Caki2 (cell line): ENCODE measurements at places on chromosomes 7 and 10.

DNA sequence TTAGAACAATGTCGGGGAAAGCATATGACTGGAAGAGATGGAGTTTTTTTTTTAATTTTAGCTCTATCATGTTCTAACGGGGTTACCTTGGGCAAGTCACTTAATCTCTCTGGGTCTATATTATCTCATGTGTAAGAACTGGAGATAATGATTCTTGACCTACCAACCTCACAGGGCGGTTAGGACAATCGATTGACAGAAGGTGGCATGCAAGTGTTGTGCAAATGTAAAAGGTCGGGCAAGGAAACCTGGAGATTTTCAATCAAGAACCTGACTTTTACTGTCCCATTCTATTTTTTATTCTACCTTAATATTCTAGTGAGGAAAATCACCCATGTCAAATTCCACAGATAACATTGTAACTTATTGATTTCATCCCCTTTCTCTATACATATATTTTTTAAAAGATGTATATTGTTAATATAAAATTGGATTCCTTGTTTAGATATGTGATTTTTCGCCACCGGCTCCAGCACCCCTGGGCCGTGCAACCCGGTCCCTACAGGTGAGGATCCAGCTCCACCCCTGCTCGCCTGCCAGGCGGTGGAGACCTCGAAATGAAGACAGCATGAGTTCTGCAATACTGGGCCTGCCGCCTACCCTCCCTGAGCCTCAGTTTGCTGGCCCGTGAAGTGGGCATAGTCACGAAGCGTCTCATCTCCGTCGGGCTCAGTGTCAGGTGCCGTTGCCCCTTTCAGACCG lies 497.6 kb upstream of the PHF14 start:
- DNase-seq = no peak

DNA sequence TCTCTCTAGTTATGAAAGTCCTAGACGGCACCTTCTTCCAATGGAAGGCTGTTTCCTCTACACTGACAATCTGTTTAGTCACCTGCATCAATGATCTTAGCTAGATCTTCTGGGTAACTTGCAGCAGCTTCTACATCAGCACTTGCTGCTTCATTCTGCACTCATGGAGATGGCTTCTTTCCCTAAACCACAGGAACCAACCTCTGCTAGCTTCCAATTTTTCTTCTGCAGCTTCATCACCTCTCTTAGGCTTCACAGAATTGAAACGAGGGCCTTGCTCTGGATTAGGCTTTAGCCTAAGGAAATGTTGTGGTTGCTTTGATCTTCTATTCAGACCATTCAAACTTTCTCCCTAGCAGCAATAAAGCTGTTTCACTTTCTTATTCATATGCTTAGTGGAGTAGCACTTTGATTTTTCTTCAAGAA lies 24.6 kb downstream of the NAMPT start:
- DNase-seq = no peak

GRCh38 chr10:62069452-62070178 lies 168.1 kb downstream of the ARID5B start:
- DNase-seq = no peak

DNA sequence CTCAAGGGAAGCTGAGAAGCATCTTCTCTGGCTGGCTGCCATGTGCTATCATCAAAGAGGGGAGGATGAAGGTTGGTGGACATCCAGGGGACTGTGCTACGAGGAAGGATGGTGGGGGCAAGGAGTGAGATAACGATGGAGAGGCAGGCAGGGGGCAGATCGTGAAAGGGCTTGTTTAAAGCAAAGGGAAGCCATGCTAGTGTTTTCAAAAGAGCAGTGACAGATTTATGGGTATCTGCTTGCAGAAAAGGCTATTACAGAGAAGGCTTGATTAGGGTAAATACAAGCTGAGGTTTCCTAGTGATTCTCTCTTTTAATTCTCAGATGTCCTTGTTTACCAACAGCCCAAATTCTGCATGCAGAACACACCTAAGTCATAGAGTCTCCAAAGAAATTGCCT lies 88.9 kb upstream of the MKX start:
- DNase-seq = no peak

DNA sequence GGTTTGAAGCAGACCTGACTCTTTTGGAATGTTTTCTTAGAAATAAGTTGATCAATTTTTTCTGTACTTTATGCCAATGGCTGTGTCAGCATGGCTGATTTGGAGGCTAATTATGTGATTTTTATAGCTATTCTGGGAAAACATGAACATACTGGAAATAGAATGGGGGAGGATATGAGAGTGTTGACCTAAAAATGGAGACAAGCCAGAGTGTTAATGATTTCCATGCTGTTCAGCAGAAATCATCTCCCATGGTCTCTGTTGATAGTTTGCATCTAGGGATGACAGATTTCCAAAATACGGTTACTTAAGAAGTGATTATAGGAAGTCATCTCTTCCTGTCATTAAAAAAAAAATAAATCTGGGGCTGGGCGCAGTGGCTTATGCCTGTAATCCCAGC lies 32.7 kb upstream of the DMTF1 start:
- DNase-seq = no peak

DNA sequence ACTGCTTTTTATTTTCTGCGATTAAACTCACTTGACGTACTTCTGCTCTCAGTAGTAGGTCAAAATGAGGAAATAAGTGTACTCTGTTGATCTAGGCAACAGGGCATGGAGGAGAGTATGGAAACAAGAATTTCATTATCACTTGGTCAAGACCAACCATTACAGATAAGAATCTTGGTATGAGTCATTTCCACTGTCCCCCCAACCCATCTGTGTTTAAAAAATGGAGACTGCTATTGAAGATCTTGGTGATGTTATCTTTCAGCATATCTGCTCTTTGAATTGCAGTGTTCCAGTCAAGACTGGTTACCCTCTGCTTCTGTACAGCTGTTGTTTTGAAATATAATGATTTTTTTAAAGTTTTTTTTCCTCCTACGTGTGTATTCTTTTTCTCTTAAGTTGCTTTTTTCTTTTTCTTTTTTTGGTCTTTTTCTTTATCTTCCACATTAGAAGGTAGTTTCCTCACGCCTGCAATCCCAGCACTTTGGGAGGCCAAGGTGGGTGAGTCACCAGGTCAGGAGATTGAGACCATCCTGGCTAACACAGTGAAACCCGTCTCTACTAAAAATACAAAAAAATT lies 11.7 kb downstream of the STAM start:
- DNase-seq = peak; percentile 88

DNA sequence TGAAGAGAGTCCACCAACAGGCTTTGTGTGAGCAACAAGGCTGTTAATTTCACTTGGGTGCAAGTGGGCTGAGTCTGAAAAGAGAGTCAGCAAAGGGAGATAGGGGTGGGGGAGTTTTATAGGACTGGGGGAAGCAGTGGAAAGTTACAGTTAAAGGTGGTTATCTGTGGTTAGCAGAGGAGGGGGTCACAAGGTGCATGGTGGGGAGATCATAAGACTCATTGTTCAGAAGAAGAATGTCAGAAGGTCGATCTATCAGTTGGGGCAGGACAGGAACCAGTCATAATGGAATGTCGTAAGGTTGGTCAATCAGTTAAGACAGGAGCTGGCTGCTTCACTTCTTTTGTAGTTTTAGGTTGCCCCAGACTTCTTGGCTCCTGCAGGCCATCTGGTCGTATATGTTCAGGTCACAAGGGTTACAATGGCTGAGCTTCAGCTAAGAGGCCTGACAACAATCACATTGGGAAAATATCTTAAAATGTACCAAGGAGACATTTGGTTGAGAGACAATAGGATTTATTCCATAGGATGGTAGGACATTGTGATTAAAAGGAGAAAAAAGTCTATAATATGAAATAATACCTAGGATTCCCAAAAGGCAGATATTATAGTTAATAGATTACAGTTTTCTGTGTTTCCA lies 356.4 kb downstream of the ANKRD7 start:
- no peak for DNase-seq

- peak; percentile 54 for DNase-seq
These were observed 569 bp downstream of the CAV1 start for GRCh38 chr7:116525298-116525912.

DNA sequence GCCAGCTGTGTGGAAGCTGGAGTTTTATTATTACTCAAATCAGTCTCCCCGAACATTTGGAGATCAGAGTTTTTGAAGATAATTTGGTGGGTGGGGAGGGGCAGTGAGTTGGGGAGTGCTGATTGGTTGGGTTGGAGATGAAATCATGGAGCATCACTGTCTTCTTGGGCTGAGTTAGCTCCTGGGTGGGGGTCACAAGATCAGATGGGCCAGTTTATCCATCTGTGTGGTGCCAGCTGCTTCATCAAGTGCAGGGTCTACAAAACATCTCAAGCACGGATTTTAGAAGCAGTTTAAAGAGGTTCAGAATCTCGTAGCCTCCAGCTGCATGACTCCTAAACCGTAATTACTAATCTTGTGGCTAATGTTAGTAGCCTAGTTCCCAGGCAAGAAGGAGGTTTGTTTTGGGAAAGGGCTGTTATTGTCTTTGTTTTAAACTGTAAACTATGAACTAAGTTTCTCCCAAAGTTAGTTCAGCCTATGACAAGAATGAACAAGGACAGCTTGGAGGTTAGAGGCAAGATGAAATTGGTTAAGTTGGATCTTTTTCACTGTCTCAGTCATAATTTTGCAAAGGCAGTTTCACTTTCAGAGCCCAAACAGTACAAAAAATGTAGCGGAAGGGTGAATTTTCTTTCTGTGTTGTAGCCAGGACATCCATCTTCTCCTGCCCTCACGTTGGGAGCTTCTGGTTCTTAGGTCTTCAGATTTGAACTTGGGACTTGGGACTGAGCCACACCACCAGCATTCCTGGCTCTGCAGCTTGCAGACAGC lies 43.1 kb downstream of the KLF6 start:
- no peak for DNase-seq

GRCh38 chr7:28703037-28703765 lies 254.9 kb downstream of the TRIL start:
- DNase-seq = no peak

- DNase-seq = no peak
These were observed 303.0 kb downstream of the PRKG1 start for GRCh38 chr10:51377070-51377931.

- no peak for DNase-seq
These were observed 33.3 kb downstream of the ITPRIP start for GRCh38 chr10:104304927-104305326.

DNA sequence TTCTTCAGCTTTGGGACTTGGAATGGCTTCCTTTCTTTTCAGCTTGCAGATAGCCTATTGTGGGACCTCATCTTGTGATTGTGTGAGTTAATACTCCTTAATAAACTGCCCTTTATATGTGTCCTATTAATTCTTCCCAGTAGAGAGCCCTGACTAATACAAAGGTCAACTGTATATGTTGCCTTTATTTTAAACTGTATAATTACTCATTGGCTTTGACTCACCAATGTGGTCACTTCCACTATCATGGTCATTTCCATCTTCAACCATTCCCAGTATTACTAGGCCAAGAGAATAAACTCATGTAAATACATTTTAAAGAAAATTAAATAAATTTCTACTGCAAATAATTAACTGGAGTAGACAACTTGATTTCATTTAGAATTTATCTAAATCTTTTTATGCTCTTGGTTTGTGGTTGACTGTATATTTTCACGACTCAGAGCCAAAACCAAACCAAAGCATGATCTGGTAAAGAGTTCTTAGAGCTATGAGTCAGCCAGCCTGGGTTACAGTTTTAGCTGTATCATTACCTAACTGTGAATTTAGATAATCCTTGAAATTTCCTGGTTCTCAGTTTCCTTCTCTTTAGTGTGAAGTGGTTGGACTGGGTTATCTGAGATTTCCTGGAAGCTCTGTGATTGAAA lies 188.4 kb downstream of the PPP1R3A start:
- peak; percentile 56 for DNase-seq

GRCh38 chr10:88676283-88677060 lies 12.2 kb downstream of the LIPF start:
- DNase-seq = no peak

- DNase-seq = peak; percentile 40
These were observed 181.3 kb downstream of the PPP1R9A start for GRCh38 chr7:95088536-95089215.

- no peak for DNase-seq
These were observed 53.0 kb downstream of the GSDME start for GRCh38 chr7:24704311-24704710.

- DNase-seq = peak; percentile 77
These were observed 74.6 kb downstream of the VCL start for GRCh38 chr10:74072503-74072902.

DNA sequence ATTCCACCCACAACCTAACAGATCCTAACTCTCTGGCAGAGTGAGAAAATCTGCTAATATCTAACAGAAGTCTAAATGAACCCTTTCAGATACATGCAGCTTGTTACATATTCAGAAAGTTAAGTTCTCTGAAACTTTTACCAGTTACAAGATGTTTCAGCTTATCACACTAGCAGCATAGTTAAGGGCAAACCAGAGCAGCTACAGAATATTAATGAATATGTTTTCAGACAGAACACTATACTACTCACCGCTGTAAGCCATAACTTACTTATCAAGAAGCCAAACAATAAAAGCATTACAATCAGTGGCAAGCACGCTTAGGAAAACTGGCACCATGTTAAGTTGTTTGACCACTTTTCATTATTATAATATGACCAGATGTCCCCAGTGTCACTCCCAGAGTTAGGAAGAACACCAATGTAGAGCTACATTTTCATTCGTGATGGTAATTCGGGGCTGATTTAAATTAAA lies 2.7 kb downstream of the ITGB1 start:
- DNase-seq = no peak

DNA sequence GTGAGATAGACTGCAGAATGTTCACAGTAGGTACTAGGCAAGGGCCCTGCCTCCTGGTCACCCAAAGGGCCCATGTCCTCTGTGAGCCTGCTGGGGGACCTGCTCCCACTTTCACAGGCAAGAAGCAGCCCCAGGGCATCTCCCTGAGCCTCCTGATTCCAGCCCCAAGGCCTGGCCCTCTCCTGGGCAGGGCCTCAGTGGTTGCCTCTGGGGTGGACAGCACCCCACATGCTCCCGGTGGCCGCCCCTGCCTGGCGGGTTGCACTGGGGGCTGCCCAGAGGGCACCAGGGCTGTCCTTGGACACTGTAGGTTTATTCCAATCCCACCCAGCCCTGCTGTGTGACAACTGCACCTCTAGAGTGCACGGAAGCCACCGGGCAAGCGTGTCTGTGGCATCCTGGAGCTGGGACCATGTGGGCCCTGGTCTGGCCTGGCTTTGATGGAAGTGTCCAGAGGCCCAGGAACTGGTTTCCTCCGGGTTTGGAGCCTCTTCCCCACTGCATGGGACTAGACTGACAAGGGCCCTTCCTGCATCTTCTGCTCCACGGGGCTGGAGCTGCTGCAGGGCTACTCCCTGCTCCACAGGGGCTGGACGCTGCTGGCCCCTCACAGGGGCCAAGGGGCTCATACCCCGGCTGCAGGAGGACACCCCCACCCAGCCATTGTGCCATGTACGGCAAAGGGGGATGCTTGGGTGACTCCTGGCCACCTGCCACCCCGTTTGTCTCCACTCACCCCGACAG lies 25.0 kb upstream of the SYCE1 start:
- no peak for DNase-seq

GRCh38 chr7:107847168-107847835 lies 43.7 kb upstream of the DLD start:
- DNase-seq = no peak

GRCh38 chr10:75294866-75295701 lies 59.3 kb upstream of the COMTD1 start:
- peak; percentile 89 for DNase-seq

DNA sequence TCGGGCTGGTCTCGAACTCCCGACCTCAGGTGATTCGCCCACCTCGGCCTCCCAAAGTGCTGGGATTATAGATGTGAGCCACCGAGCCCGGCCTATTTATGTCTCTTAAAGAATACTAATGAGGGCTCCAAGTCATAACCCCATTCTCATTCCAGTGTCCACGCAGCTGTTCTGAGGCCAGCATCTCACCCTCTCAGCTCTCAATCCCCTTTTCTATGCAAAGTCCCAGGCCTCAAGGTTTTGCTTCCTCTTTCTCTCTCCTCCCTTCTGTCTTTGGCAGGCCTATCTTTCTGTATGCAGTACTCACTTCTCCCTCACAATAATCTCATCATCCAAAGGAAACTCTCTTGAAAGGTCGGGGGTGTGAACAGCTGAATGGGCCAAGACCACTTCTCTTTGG lies 28.0 kb upstream of the VSIR start:
- no peak for DNase-seq
